SK-N-SH treated with all-trans-retinoic acid at 6 μM for 48 hours (cell line): ENCODE measurements at places on chromosomes 1 and 21.
A peak's percentile ranks its signal among the peaks of the same experiment; 100 is the strongest.

GRCh38 chr1:54543729-54544496 lies 4.1 kb upstream of the ACOT11 start:
- peak; percentile 15 for ATAC-seq

- no peak for ATAC-seq
Measured at GRCh38 chr1:27513528-27513927, 23.6 kb upstream of the WASF2 start.

DNA sequence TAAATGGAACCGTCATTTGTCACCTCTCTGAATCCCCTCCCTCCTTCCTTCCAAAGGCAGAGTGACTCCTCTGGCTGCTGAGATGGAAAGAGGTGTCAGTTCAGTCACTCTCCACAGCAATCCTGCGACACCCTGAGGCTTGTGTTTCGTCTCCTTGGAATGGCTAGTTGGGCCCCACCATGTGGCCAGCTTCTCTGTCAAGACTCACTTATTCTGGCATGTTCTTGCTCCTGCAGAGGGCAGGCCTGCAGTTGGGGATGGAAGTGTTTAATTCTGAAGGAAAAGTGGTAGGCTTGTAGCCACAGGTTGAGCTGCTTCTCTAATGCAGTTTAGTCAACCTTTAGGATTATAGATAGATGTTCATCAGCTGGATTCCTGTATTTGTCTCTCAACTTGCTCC lies 149.6 kb downstream of the LMO4 start:
- ATAC-seq = peak; percentile 74

GRCh38 chr1:29237852-29238619 lies 1.7 kb downstream of the PTPRU start:
- ATAC-seq = no peak

DNA sequence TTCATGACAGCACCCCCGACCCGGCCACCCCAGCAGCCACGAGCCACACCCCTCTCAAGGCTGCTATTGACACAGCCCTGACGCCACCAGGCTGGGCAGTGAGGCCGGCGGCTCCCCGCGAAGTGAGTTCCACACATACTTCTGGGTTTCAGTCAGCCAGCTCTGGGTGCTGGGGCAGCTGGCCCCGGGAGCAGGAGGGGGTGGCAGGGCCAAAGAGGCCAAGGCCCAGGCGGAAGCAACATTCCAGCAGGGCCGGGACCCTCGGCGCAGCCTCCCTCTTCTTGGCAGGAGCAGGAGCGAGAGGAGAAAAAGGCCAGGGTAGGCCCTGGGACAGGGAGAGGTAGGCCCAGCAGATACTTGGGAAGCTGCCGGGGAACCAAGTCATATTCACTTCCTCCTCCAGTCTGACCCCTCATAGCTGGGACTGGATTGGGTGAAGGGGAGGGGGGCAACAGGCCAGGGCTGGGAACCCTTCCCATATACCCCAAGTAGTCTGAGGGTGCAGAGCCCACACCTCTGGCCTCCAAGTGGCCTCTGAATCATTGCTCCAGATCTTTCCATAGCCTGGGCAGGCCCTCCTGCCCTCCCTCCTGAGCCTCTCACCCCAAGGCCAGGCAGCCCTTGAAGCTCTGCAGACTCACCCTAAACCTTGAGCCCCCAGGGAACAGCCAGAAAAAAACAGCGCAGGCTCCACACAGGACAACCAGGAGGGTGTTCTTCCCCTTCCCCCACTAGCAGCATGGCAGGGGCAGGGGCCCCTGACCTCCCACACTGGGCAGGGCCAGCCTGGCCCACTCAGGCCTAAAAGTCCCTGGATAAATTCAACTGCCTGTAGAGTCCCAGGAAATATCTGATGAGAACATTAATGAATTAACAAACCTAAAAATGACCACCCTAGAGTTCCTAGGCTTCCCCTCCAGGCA lies 5.7 kb downstream of the HSPG2 start:
- peak; percentile 88 for ATAC-seq

DNA sequence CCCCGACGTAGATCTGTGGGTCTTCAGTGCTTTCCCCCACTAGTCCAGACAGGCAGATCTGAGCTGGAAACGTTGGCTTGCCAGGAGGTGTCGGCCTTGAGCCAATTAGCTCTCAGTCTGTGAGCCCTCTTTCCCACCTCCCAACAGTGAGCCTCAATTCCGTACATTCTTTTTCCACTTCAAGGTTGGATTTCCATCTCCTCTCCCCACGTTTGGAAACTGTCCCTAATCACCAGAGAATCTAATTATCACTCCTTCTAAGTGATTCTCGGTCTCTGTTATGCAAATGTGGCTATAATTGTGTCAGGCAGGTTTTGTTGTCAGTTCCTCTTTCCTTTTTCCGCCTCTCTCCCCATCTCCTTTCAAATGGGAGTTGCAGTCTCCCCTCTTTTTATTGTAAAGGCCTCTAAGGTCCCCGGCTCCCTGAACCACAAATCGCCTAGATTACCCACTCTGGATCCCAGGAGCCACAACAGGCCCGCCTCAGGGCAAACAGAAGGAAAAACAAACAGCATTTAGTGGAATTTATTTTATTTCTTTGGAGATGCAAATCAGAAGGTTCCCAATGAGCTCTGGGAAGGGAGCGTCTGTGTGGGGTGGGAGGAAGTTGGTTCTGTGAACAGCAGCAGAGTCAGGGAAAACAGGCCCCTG lies 29.4 kb upstream of the LRRN2 start:
- no peak for ATAC-seq

- ATAC-seq = no peak
Measured at GRCh38 chr1:238404921-238405320, 514.2 kb upstream of the ZP4 start.

GRCh38 chr1:86583593-86583992 lies 36.7 kb downstream of the CLCA4 start:
- ATAC-seq = no peak

GRCh38 chr1:199184180-199184579 lies 545.3 kb downstream of the PTPRC start:
- ATAC-seq = no peak

- no peak for ATAC-seq
Measured at GRCh38 chr1:20262810-20263534, 27.7 kb upstream of the VWA5B1 start.

GRCh38 chr1:68120136-68120791 lies 69.8 kb upstream of the DIRAS3 start:
- ATAC-seq = peak; percentile 76

GRCh38 chr1:164648636-164649035 lies 89.7 kb downstream of the PBX1 start:
- ATAC-seq = no peak

DNA sequence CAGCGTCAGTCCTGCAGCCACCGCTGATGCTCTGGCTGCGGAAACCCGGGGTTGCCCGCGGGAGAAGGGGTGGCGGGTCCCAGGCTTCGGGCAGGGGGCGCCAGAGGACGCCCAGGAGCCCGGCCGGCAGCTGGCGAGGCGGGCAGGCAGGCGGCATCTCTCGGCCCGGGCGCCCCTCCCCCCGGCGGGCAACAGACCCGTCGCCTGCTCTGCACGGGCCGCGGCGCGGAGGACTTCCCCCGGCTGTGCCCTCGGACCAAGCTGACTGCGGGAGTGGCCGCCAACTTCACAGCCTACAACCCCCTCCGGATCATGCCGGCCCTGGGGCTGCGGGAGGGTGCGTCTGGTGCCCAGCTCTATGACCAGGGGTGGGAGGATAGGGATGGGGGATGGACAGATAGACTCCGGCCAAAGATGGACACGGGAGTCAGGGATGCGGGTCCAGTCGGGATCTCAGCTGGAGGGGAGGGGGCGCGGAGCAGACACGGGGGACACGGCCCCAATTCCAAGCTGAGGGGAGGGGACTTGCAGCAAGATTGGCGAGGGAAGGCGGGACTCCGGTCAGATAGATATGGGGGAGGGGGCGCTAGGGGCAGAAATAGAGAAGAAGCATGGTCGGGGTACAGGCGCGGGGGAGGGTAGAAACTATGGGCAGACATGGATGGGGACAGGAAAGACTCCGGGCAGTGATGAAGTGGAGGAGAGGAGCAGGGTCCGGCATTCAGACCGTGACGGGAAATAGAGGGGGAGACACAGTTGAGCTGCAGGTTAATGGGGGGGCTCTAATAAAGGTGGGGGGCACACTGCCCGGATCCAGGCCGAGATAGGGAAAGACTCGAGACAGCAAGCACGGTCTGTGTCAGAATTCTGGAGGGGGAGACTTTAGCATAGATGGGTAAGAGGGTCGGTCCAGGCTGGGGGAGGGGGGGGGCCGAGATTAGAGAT lies 1.1 kb downstream of the ADGRB2 start:
- peak; percentile 73 for ATAC-seq

GRCh38 chr1:213274140-213274539 lies 223.1 kb downstream of the RPS6KC1 start:
- ATAC-seq = no peak

DNA sequence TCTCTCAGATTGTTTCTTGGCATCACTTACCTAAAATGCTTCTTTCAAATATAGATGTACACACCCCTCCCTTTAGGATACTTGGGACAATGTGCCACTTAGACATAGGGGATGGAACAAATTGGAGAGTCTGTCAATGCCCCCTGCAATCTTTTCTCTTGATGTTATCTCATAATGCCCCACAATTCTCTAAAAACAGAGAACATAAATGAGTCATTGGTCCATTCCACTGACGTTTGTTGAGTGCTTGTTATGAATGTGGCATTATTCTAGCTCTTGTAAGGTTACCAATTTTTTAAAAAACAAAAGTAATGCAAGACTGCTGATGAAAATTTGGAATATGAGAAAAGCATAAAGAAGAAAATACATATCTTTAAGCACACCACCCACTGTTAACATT lies 5.6 kb upstream of the SMIM11 start:
- no peak for ATAC-seq

DNA sequence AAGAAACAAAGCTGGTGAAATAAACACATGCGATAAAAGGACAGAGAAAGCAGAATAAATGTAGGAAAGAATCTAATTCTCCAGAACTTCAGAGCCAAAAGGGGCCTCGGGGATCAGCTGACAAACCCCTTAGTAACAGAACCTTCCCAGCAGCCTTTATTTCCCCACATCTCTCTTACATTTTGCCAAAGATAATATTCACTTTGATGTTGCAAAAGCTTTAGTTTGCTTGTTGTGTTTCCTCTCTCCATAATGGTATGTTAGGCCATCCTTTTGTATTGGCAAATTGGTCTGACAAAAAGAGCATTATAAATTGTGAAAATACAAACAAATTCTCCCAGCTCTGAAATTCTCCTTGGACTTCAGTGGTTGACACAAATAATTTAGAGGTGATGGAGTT lies 54.9 kb downstream of the OPTC start:
- no peak for ATAC-seq

DNA sequence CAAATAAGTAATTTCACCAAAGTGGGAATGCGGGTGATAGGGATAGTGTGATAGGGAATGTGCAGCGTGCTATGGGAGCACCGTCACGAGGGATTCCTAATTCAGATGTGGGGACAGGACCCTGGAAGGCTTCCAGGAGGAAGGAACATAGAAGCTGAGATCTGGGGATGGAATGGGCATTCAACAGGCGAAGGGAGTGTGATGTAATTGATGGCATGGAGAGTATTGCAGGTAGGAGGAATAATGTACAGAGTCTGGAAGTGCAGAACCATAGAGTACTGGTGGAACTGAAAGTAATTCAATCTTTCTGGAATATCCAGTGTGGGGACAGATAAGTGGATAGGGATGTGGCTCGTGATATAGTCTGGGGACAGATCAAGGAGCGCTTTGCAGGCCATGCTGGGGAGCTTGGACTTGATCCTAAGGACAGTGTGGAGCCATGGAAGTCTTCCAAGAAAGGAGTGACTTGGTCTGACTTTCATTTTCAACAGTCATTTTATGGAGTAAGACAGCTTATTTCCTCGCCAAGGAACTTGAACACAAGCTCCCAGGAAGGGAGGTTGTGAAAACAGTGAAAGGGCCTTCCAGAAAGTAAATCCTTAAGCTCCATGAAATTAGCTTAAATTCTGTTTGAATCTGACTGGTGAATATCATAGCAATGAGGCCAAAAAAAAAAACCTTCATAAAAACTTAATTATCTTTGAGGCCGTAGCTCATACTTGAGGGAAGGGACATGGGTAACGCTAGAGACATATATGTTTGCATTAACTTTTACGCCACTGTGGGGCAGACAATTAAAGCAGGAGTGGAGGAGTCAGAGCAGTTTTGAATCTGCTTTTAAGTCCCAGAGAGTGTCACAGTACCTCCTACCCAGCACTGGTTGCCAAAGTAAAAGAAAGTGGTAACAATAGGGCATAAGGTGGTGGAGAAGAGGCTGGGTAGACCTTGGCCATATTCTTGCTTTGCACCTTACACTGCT lies 55.8 kb downstream of the ROR1 start:
- peak; percentile 70 for ATAC-seq

DNA sequence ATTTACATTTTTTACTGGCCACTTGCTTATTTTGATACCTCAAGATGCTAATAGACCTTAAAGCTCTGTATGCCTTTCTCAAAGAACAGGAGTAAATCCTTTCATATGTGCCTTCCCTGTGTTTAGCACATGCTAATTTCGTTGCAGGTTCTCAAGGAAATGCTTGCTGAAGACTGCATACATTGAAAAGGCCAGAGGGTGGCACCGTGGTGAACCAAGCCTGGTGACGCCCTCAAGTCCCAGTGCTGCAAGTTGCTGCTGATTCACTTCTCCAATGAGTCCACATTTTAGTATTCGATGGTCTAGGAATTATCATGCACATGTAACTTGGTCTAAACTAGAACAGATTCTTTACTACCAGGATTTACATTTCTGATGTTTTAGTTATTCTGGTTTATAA lies 94.1 kb downstream of the CLDN17 start:
- ATAC-seq = peak; percentile 68; the same call in 2 of the 3 replicates

- ATAC-seq = no peak
Measured at GRCh38 chr1:110850627-110851026, 22.3 kb upstream of the CD53 start.

GRCh38 chr1:110765640-110766335 lies 91.0 kb upstream of the KCNA3 start:
- peak; percentile 80 for ATAC-seq

GRCh38 chr21:32207406-32207716 lies 71.5 kb downstream of the MIS18A start:
- ATAC-seq = no peak; the same call in 2 of the 3 replicates

DNA sequence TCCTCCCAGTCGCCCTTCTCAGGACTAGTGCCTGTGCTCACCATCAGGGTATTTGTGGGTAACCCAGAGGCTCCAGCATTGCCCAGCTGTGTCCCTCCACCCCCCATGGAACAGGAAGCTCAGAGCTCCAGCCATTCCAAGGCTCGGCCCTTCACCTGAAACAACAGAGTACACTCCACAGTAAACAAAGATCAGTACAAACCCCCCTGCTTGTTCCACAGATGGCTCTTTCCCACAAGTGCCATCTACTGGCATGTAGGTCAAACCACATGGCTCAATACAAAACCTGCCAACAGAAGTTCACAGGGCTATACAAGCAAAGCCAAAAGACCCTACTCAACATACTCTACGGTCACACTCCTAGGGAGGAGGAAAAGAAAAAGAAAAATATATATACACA lies 258.7 kb downstream of the AGBL4 start:
- ATAC-seq = peak; percentile 57; the same call in 1 of the 3 replicates
